Upper lobe of left lung (tissue), 6 donors: ENCODE measurements at places on chromosomes 2 and 18. TPM values are rescaled to one million over a fixed set of nuclear protein-coding genes. Genes with fewer than 3 reads are reported as not detected.

GRCh38 chr18:36813101-36813775 is 15.6 kb downstream of the TPGS2 start:
- DNase-seq: no peak

DNA sequence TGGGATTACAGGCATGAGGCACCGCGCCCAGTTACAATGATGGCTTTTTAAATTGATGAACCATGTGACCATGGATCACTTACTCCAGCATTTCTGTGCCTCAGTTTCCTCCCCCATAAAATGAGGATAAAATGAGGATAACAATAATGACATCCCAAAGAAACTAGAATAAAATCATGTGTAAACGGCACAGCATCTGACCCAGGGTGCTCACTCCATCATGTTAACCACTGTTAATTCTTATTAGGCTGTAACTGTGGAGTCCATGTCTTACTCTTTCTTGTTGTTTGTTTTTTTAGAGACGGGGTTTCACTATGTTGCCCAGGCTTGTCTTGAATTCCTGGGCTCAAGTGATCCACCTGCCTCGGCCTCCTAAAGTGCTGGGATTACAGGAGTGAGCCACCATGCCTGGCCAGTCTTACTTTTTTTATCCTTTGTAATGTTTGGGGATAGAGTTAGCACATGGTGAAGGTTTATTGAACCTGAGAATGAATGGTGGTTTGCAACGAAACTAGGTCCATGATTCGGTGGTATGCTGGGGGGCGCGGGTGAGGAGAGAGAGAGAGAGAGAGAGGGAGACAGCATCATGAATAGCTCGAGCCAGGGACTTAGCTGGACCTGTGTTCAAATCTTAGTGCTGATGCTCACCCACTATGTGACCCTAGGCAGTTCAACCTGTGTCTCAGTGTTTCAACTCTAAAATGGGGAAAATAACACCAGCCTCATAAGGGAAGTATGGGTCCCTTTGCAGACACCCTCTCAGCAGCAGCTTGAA is 52.3 kb downstream of the MYCN start:
- DNase-seq: no peak

GRCh38 chr18:55783921-55784320 is 195.9 kb upstream of the TCF4 start:
- no peak for DNase-seq

DNA sequence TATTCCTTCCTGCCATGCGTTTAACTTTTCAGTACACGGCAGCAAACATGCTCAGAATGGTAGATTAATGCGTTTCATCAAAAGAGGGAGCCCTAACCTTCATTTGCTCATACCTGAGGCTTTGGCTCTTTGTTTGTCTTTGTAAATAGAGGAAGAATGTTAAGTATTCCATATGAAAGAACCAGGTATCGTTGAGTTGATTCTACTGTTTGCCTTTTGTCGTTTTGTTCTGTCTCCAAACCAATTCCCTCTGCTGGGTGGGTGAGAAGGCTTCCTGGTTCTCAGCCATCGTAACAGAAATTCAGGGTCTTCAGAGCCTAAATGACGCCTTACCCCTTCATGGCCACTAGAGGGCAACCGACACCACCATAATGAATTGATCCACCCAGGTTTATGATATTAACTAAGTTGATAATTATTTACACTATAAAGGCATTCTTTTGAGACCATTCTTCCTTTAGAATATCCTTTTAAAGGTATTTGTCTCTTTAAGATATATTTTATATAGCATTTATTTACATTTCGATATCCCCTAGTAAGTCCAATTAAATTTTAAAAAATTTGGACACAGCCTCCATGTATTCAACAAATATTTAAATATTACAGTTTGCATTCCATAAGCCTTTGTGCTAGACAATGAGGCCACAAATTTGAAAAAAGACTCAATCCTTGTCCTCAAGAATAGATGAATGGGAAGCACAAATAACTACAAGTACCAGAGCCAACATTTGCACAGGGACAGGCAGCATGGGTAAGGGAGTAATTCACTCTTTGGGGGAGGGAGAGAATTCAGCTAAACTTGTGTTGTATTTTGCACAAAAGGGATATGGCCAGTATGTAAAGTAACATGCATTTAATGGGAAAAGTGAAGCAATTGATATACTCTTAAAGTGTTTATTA is 48.1 kb downstream of the TIMM21 start:
- DNase-seq: peak; percentile 57

IL1RL2 gene
- total RNA-seq: 1.7 TPM

GRCh38 chr18:61991201-61991600 is 98.4 kb upstream of the RNF152 start:
- no peak for DNase-seq

DLGAP1 gene
- total RNA-seq: 3.3 TPM

DNA sequence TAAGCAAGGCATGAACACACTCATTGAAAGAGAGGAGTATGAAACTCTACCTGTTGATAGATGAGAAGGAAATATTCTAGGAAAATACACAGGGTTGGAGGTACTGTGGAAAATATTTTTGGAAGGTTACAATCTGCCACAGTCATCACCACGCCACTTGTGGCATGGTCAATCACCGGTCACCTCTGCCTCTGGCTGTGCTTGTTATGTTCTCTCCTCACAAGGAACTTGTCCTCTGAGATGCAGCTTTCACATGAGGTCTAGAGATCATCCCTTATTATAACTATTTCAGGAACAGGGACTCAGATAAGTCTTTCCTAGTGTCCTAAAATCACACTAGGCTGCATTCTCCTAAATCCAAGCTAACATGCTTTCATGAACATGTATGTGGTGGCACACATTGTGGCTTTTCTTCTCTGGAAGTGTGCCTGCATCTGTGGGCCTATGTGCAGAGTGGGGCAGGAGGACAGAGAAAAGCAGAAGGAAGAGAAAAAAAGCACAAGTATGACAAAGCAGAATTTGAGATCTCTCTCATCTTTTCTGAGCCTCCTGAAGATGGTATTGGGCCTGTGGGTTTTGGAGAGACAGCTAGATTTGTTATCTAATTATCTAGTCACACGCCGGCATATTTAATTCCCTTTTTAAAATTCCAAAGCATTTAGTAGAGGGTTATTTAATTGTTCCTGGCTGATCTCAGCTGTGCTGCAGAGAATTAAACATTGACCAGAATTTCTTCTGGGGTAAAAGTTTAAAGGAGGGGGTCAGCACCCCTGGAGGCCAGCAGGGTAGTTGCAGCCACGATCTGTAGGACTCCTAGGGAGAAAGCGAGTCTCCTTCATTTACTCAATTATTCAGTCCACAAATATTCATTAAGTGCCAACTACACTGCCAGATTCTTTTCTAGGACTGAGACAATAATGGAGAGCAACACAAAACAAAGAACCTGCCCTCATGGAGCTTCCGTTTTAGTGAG is 294.6 kb downstream of the RDH14 start:
- no peak for DNase-seq

CPO gene
- total RNA-seq: not detected

DNA sequence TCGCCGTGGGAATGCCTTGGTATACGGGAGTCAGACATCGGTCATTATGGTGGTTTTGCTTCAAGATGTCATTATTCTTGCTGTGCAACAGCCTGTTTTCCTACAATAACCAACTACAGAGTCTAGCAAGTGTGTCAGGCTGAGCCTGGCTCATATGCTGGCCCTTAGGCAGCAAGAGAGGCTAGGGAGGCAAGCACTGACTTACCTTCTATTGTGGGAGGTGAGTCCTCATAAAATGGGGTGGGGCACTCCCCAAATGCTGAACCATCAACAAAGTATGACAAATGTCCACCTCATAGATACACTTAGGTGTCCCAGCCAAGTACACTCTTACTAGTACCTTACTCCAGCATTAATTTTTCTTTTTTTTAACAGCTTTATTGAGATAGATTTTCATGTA is 77.0 kb upstream of the ATL2 start:
- DNase-seq: no peak
